ENCODE measurements at places on chromosomes 1 and 21.
A peak's percentile ranks its signal among the peaks of the same experiment; 100 is the strongest.

DNA sequence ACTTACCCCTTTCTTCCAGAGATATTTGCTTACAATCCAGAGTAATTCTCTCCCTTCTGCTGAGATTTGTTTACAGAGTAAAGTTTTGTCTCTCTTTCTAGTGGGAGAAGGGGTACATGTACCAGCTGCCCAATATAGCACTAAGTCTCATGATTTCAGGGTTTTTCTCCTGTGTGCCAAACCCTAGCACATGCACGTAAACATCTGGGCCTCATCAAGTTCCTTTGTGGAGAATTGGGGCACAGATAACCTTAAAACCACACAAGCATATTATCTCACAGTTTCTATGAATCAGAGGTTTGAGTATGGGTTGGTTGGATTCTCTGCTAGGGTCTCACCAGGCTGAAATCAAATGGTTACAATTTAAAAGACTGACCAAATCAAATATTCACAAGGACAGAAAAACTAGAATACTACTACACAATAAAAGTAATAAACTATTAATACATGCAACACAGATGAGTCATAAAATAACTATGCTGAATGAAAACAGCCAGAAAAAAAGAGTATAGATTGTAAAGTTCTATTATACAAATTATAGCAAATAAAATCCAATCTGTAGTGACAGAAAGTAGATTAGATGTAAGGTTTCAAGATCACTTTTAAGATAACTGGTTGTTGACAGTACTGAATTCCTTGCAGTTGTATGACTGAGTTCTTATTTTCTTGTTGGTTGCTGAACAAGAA, 347.4 kb upstream of the PTBP2 start:
- DNase-seq = no peak

DNA sequence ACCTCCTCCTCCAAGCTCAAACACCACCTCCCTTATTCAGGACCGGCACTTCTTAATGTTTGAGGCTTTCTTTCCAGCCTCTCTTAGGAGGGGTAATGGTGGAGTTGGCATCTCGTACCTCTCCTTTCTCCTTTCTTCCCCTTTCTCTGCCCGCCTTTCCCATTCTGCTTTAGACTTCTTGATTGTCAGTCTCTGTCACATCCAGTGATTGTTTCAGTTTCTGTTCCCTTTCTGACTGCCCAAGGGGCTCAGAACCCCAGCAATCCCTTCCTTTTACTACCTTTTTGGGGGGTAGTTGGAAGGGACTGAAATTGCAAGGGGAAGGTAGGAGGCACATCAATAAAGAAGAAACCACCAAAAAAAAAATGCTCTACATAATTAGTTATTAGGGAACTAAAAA, 5.6 kb downstream of the ELK4 start:
- no peak for DNase-seq

DNA sequence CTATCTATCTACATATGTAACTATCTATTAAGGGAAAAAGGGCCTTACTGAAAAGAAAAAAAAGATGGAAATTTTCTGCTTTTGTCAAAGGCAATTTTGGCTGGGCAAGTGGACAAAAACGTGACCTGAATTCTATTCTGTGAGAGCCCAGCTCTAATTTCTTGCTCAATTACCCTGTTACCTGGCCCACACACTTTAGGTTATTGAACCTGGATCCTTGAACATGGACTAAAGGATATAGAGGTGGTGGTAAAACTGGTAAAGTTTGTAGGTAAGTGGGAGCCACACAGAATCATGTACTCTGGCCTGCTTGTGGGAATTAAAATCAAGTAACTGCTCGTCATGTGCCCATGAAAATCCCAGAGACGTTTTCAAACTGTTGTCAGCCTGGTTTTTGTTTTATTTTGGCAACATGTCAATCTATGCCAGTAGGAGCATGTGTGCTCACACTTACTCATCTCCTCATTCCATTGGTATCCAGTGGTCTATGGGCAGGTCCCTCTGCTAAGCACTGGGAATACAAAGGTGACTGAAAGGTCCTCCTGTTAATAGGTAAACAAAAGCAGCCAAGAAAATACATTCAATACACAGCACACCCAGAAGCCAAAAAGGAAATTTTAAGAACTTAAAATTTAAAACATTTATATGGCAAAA, 113.7 kb upstream of the WARS2 start:
- no peak for DNase-seq

- DNase-seq = no peak
Measured at GRCh38 chr1:244460197-244460596, 876 bp upstream of the CATSPERE start.

GRCh38 chr1:71417421-71417820, 336.6 kb upstream of the ZRANB2 start:
- DNase-seq = no peak

DNA sequence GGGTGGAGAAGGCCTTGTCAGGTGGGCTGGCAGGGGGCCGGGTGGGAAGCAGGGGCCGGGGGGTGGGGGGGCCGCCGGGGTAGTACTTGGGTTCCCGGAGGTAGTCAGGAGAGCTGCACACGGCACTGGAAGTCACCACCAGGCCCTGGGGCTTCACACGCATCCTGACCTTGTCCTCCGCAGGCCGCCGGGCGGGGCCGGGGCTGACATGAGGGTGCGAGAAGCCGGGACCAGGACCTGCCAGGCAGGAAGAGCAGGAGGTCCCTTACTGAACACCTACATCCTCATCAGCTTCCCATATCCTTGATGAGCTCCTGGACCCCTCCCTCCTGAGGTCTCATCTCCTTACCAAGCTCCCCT, 52.0 kb downstream of the AHDC1 start:
- DNase-seq = no peak

- peak; percentile 49 for DNase-seq
Measured at GRCh38 chr1:34885405-34886247, 26.1 kb upstream of the SMIM12 start.

DNA sequence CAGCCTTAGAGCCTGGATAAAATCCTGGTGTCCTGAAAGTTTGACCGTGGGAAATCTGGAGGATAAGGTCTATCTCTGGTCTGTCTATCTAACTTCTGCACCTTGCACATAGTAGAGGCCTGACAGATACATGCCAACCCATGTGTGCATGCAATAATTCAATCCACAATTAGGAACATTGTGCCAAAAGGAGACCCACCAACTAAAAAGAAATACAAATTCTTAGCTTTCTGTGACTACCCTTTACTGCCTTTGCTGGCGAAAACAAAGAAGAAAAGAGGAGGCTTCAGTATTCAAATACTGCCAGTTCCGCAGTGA, 381 bp upstream of the KLHL20 start:
- DNase-seq = no peak

- DNase-seq = no peak
Measured at GRCh38 chr1:30795026-30795425, 37.5 kb upstream of the LAPTM5 start.

DNA sequence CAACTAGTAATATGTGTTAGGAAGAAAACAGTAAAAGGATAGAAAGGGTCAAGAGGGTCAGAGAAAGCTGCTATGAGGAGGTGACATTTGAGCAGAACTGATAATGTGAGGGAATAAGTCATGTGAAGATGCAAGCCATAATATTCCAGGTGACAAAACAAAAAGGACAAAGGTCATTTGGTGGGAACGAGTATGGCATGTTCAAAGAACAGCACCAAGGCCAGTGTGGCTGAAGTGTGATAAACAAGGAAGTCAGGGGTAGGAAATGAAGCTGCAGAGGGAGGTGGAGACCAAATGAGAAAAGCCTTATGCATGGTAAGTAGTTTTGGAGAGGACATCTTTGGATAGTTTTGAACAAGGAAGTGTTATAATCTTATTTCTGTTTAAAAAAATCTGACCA, 46.7 kb downstream of the LPGAT1 start:
- DNase-seq = no peak

DNA sequence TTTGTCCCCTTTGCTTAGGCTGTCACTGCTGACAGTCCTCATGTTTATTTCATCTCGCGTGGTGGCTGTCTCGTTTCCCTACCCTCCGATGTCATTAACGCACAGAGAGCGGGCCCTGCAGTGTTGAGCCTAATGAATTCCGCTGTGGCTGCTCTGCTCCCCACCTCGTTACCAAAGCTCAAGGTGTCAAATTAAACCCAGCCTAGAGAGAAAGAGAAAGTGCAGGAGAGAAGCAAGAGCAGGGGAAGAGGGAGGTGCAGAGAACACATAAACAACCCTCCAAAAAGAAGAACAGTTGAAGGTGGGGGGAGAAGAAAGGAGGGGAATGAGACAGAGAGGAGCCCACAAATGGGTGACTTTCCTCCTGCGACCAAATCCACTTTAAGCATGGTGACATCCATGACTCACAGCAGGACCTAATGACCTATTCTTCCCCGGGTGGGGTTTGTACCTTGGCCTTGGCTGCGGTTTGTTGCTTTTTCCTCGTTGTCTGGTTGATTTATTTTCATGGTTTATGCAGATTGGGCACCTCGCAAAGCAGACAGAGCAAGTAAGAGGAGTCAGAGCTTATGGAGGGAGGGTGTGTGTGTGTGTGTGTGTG, 92.5 kb downstream of the PBX1 start:
- DNase-seq = no peak

DNA sequence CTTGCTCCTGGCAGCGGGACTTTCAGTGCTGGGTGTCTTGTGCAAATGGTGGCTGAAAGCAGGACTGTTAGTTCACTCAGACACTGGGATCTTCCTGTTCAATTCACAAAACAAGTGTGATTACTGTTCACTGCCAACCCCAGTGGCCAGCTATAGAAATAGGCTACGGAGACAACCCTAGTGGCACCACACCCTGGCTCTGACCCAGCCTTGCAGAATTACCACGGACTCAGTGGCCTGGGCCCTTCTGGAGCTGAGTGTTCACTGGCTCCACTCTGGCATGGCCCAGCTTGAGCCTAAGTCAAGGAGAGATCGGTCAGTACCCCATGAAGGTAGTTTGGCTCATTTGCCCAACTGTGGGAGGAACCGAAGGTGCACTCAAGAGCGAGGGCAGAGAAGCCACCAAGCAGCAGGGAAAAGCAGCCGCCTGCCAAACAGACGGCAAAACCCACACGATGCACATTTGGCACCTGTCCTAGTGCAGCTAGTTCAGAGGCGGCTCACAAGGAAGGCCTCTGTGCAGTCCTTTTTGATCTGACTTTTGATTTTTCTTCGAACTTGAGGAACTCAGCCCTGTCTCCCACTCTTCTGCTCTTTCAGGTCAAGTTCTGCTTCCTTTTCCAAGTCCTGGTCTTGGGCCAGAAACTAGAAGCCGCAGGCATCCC, 5.9 kb downstream of the KIAA2013 start:
- DNase-seq = no peak

- DNase-seq = no peak
Measured at GRCh38 chr21:21897275-21897883, 899.2 kb downstream of the NCAM2 start.

GRCh38 chr1:170388489-170388888, 143.5 kb upstream of the GORAB start:
- no peak for DNase-seq

GRCh38 chr1:246226041-246226440, 281.0 kb downstream of the SMYD3 start:
- DNase-seq = no peak

- no peak for DNase-seq
Measured at GRCh38 chr1:201013031-201013485, 10.5 kb downstream of the KIF21B start.

DNA sequence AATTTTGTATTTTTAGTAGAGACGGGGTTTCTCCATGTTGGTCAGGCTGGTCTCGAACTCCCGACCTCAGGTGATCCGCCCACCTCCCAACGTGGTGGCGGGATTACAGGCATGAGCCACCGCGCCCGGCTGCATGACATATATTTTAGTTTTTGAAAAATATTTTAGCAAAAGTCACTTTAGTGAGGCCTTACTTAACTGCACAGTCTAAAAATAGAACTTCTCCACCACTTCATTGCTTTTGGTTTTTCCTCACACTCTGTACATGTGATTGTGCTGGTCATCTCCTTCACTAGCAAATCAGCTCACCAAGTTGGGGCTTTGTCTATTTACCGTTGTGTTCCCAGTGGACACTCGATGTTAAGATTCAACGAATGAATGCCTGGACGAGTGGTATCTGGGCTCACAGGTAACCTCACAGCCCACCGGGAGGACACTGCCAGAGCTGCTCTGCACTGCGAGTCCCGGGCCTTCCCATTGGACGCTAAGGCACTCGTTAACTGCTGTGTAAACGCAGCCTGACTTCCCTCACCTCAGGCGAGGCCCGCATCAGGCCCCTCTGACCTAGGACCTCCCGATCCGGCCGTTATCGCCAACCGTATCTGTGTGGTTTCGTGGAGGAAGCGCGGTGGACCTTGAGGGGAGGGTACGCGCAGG, 14.0 kb upstream of the ZNF692 start:
- peak; percentile 16 for DNase-seq

GRCh38 chr21:35324372-35325220, 275.5 kb upstream of the RUNX1 start:
- DNase-seq = no peak

DNA sequence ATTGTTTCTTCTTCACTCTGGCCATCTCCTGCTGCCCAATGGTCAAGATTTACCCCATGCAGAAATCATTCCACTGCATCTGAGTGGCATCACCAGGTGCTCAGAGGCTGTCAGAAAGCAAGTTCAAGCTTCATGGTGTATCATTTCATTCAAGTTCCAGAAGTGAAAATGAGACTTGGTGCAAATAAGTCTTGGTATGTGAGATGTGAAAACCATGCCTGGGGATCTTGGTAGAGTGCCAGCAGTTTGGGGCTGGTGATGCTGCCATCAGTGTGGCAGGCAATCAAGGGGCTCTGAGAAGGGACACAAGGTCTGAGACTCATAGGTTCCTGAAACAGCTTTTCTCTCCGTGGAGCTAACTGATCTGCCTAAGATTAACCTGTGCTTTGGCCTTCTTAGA, 52.0 kb downstream of the CD2 start:
- DNase-seq = no peak

- DNase-seq = no peak
Measured at GRCh38 chr21:38753557-38753971, 52.2 kb upstream of the ETS2 start.

DNA sequence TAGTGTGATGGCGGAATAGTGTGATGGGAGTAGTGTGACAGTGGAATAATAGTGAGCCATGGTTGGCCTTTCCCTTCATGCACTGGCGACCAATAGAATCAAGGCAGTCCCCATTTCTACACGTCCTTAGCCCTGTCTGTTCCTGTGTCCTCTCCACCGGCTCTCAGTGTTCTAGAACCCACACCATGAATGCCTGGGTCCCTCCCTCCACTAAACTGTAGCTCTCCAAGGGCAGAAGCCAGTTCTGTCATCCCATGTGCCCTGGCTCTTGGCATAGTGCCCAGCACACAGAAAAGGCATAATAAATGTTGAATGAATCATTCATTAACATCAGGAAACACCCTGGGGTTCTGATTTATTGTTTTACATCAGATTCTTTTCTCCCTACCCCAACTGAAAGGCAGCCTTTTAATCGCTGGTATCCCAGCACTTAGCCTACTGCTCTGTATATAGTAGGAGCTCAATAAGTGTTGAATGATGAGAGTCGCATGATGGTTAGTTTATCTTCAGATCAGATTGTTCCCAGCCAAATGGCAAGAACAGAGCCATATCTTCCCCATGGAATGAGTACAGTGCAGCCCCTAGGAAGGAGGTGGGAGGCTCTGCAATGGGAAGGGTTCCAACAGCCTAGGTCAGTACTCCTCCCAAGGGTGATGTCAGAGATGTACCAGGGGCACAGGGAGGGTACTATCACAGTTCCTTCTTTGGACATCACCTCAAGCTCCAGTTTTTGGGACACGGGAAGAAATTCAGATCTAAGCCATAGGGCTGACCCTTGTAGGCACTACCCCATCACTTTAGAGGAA, 325.7 kb downstream of the HHAT start:
- no peak for DNase-seq

All from CD4-positive, alpha-beta T cell (primary cell).